ENCODE measurements at places on chromosomes 4 and X. TPM values are rescaled to one million over a fixed set of nuclear protein-coding genes. Genes with fewer than 3 reads are reported as not detected.

- no peak for DNase-seq
Observed at GRCh38 chr4:89556601-89557305, 249.2 kb upstream of the GPRIN3 start.

DNA sequence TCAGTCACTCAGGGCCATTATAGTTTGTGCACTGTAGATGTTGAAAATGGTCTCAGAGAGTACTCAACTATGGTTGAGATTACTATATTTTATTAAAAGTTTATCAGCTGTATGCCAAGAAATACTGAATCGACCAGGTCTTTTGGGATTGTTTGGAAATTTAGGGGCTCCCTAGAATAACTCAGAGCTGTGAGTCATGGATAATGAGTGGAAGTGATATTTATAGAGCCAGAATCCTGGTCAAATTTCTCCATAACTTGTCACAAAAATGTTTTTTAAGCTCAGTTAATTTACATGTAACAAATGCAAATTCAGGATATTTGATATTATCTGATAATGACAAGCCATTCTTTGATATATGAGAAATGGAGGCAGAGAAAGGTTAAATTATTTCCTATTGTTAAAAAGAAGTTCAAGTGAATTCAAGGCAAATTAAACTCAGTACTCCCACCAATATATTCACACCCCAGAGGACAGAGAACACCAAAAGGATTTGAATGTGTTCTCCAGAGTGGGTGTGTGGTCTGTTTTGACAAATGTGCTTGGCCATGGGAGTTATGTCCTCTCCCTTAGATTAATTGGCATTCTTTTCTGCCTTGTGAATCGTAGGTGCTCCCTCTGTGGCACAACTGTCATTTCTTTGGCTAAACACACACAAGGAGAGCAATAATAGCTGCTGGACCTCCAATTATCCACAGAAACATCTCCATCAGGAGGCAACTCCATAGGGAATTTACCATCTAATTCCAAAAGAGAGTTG, 37.7 kb downstream of the ARHGAP24 start:
- DNase-seq, result no peak

DNA sequence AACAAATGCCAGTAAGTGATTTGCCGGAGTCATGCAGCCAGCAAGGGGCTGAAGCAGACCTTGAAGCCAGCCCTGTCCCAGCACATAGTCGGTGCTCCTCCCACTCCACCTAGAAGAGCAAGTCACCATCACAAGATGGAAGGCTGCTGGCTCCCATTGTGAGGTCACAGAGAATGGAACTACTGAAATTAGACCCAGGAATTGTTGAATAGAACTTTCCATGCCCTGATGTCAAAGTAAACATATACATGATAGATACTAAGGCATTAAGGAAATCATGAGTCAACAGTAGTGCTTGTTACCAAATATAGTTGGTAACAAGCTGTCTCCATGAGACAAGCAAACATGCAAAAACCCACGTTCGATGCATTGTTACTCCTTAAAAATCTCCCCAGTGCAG, 177.1 kb upstream of the MID1 start:
- no peak for DNase-seq

- DNase-seq, result no peak
Observed at GRCh38 chrX:26915064-26915463, 548.1 kb downstream of the PPP4R3C start.

DNA sequence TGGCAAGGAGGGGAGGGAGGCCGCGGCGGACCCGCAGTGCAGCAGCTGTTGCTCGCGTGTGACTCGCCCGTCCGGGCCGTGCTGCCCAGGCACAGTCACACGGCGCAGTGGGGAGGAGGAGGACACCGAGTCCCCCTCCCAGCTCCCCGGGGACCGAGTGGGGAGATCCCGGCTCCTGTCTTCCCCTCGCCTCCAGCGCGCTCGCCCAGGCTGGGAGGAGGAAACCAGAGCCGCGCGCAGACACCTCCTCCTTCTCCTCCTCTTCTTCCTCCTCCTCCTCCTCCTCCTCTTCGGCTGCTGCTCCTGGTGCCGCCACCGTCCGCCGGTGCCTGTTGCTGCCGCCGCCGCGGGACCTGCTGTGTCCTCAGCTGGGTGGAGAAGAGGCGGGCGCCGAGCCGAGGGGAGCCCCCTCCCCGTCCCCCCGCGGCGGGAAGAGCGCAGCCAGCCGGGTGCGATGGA, at the start of gene TBC1D1:
TBC1D1 (plus strand) TSS at position 284 of the 459 bp plus-strand sequence. CDS start 11,012 bp downstream, outside the sequence.
- DNase-seq, result no peak

DNA sequence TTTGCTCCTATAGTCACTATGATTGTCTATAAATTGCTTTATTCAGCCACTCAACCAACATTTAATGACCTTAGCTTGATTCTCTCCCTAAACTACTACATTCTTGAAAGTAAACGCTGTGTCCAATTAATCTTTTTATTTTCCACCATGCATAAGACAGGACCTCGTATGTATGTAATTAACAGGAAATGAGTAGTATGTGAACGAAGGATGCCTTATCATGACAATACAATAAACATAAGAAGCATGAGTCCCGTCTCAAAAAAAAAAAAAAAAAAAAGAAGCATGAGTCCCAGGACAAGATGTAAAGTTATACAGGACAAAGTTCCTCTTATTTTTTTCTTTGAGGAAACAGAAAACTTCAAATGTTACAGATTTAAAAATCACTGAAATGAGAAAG, 92.5 kb downstream of the PPP3CA start:
- DNase-seq, result no peak

DNA sequence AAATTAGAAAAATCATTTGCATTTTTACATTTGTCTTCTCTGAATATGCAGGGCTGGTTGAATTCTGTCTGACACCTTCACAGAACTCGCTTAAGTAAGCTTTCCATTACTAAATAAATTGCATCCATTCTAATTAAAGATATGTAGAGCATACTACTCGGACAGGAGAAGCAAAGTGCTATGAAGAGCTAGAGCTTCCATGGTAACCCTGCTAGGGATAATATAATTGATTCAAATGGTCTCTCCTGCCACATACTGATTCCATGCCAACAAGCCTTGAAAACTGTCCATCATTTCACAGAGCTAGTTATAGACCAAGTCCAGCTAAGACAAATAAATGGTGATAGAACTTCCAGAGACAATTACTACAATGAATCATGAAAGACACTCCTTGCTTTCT, 571.5 kb downstream of the KCNIP4 start:
- no peak for DNase-seq

DNA sequence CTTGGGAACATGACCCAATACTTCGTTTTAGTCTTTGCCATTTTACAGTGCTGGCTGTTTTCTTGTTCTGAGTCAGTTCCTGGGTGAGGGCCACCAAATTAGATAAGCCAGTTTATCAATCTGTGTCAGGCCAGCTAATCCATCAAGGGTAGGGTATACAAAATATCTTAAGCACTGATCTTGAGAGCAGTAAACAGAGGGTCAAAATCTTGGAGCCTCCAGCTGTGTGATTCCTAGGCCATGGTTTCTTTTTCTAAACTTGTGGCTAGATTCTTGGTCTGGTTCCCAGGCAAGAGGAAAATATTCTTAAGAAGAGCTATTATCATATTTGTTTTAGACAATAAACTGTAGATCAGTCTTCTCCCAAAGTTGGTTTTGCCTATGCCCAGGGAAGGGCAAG, 1396.6 kb upstream of the PABPC4L start:
- DNase-seq, result no peak

DNA sequence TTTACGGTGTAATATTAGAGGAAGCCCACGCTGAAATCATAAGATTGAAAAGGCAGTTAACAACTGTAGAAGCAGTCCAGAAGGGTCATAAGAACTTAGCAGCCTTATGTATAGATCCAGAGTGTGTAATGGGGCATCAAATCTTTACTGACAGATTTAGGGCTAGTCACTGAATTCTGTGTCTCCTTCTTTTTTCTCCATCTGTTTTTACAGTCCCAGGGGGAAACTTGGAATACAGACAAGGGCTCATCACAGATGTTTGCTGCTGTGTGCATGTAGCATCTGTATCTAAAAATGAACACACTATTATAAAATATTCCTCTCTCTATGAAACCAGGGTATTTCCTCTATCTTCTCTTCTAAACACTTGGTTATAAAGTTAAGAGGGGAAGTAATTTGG, 43.9 kb downstream of the CYSLTR1 start:
- no peak for DNase-seq

DNA sequence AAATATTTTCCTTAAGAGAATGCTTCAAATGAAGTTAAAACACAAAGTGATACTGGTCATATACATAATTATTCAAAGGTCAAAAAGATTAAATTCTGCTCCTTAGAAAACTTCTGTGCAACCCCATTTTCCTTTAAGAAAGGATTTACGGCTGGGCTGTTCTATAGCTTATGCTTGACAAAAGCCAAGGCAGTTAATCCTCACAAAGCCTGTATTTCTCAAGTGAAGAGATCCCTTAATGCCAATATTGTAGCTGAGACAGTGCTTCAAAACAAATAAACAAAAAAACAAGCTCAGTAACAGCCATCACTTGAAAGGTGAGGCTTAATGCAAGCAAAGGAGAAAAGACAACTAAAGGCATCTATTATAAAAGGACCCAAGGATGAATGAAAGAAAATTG, 42.5 kb downstream of the BTC start:
- DNase-seq, result no peak

GRCh38 chr4:176799653-176800052, 6.9 kb upstream of the VEGFC start:
- no peak for DNase-seq

- no peak for DNase-seq
Observed at GRCh38 chr4:164874789-164875188, 2.2 kb upstream of the APELA start.

DNA sequence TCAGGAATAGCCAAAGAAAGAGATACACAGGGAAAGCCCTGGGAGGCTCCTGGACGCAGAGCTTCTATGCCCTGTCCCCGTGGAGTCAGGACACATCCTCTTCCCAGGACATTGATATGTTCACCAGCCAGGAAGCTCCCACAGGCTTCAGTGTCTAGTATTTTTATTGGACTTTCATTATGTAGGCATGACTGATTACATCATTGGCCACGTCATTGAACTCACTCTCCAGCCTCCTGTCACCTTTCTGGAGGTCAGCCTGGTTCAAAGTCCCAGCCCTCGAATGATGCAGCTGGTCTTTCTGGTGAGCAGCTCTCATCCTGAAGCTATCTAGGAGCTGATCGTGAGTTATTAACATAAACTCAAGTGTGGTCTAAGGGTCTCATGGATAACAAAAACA, 104.1 kb downstream of the CPEB2 start:
- no peak for DNase-seq

DNA sequence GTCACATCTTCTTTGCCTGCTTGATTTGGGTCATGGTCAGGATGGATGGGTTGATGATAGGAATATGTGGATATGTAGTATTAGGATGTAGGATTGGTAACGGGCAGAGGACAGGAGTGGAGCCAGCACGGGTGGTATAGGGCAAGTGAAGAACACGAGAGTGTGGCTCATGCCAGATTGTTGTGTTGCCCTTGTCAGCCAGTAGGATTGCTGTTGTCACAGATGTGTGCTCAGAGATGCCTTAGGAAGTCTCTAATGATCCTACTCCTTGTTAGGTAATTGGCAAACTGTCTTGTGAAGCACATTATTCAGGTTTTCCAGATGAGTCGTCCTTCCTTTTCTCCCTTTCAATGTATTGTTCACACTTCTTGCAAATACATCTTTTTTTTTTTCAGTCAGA, 5.5 kb downstream of the ATP10D start:
- DNase-seq, result no peak

GRCh38 chr4:90030953-90031352, 96.2 kb upstream of the CCSER1 start:
- DNase-seq, result no peak

GRCh38 chr4:122456231-122457116, at the start of gene IL2:
TSS of gene IL2 (minus strand) at chr4:122456725. CDS start at chr4:122456440, 285 bp downstream.
- no peak for DNase-seq

DNA sequence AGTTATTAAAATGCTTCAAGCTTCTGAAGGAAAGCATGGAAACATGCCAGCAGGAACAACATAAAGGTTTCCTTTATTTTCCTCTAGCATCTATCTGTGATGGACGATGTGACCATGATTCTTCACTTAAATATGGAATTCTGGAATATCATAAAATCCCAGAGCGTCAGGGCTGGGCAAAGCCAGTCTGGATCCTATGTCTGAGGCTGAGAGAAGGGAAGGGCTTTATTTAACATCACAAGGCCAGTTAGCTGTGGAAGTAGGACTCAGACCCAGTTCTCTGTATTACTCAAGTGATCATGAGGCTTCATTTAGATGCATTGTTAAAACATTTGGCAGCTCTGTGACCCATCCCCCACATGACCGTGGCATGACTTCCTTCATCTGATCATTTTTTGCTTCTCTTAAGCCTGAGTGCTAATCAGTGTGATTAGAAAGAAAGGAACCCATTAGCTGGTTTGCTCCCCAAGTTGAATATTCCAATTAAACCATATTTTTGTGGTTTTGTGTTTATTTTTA, 40.9 kb upstream of the EOLA2 start:
- no peak for DNase-seq

DNA sequence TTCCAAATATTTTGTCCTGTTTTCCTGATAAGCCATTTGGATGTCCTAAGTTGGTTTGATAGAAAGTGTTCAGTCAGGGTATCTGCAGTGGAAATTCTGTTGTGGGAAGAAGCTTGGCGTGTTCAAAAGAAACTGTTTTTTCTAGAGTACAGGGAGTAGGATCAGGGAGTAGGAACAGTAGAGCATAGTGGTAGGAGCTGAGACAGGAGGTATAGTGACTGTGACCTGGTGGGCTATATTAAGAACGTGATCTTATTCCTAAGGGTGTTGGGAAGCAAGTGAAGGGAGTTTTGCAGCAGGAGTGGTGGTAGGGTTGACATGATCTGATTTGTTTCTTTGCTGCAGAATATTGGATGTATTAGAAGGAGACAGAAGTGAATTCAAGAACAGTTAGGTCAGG, 348.2 kb downstream of the BMPR1B start:
- no peak for DNase-seq

DNA sequence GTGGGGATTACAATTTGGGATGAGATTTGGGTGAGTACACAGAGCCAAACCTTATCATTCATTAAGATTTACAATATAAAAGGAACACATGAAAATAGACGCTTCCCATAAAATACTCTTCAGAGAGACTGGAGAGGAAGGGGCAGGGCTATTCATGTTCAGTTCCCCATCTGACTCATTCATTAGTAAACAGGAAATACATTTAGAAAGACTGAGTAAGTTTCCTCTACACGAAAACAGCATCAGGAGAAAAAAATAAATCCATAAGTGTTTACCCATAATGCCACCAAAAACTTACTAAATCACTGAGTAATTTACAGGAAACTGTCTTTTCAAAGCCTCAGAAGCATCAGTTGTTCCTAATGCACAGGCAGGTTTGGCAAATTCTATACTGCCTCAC, 255.4 kb upstream of the CXorf51A start:
- no peak for DNase-seq

The DCAF8L2 gene
- 5.6 TPM for total RNA-seq

The THOC2 gene
- total RNA-seq, result 109 TPM

The ZAR1 gene
- total RNA-seq, result not detected

The NONO gene
- 499 TPM for total RNA-seq

The RNF128 gene
- 0.17 TPM for total RNA-seq

All from PC-9 (cell line).